ENCODE measurements at places on chromosomes 13 and 19.

DNA sequence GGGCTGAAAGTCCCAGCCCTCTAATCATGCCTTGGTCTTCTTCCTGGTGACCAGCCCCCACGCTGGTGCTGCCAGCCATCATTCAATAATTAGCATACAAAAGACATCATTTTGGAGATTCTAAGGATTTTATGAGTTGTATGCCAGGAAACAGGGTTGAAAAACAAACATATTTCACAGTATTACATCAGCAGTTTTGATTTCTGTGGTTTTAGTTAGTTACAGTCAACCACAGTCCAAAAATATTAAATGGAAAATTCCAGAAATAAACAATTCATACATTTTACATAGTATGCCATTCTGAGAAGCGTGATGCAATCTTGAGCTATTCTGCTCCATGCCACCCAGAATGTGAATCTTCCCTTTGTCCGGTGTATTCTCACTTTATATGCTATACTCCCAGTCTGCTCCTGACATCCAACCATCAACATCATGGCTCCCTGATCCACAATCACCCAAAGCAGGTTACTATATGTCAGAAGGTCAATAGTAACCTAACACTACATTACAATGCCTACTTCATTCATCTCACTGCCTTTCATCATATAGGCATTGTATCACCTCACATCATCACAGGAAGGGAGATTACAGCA lies 49.2 kb downstream of the STOML3 start:
- no peak for DNase-seq

DNA sequence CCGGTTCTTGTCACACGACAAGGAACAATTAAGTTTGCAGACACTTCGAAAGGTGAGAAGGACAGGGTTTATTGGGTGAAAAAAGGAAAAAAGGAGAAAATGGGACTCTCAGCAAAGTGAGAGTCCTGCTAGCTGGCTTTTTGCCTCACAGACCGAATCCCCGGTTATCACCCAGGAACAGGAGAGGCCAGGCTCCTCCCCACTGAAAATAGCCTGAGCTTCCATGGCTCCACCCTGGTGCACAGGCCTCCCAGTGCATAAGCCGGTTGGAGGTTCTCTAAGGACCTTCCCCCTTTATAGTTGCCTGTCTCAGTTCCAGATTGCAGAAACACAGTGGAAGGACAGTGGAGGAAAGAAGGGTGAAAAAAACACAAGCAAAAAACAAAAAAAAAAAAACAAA lies 571.7 kb downstream of the KCTD12 start:
- DNase-seq: no peak

DNA sequence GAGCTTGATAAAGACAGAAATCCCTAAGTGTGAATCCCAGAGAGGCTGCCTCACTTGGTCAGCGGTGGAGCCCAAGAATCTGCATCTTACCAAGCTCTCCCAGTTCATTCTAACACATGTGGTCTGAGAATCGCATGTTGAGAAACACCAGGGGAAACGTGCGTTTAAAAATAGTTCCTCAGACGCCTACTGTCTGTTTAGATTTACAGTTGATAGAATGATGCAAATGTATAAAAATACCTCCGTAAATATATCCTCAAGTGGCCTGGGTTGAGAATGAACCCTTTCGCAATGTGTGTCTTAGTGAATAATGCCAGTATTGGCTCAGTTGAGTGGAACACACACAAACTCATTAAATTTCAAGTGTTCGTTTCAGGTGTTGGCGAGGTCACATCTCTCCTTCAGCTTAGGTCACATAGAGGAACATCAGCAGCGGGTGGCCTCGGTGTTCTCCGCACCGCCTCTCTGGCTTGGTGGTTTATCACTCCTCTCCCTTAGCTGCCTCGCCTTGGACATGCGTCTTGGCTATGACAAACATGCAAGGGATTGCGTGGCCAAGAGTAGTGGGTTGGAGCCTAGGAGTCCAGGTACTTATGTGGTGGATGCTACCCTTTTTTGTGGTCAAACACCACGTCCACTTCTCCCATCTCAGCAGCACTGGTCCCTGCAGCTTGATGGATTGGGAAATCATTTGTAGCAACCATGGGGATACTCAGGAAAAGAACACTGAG lies 117.6 kb upstream of the SPATA13 start:
- no peak for DNase-seq

DNA sequence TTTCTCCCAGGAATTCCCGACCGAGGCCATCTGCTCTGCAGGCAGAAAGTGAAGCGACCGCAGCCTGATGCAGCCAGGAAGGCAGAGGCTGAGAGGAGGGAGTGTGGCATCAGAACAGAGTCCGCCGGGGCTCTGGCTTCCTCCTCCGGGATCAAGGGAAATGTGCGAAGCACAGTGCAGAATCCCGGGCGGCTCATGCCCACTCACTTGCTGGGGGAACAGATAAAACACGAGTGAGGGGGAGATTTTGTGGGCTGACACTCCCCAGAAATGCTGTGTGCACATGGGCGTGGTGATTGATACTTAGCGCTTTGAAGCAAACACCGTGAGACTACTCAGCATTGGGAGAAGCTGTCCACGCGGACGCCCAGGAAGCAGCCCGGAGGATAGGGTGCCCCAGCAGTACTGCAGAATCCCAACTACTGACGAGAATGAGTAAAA lies 75.3 kb upstream of the POMP start:
- DNase-seq: no peak

DNA sequence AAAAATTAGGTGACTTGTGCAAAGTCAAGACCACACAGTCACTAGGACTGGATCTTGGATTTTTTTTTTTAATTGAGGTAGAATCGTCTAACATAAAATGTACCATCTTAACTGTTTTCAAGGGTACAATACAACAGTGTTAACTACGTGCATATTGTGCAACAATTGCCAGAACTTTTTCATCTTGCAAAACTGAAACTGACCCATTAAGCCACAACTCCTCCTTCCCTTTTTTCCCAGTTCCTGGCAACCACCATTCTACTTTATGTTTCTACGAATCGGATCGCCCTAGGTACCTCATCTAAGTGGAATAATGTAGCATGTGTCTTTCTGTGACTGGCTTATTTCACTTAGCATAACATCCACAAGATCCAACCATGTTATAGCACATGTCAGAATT lies 37.5 kb upstream of the POMP start:
- DNase-seq: no peak

GRCh38 chr13:90233933-90234672 lies 1113.4 kb upstream of the MIR17HG start:
- DNase-seq: no peak

- DNase-seq: no peak
Measured at GRCh38 chr13:99265162-99265800, 7.1 kb upstream of the GPR18 start.

DNA sequence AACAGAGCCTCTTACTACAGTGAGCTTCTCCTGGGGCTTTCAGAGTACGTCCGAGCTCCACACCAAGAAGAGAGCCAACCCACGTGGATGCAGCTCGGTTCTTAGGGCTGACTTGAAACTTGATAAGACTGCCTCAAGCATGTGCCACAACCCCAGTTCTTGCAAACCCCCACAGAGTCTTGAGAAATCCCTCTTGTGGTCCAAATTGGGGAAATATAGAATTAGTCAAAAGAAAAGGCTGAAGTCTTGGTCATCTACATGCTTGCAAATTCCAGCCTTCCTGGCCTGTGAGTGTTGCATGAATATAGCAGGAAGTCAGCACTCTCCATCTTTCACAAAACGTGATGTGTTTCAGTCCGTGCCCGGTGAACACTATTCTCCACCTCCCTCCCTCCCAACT lies 95.2 kb downstream of the GGACT start:
- no peak for DNase-seq

GRCh38 chr13:89401264-89401675 lies 1730.1 kb downstream of the SLITRK5 start:
- no peak for DNase-seq

DNA sequence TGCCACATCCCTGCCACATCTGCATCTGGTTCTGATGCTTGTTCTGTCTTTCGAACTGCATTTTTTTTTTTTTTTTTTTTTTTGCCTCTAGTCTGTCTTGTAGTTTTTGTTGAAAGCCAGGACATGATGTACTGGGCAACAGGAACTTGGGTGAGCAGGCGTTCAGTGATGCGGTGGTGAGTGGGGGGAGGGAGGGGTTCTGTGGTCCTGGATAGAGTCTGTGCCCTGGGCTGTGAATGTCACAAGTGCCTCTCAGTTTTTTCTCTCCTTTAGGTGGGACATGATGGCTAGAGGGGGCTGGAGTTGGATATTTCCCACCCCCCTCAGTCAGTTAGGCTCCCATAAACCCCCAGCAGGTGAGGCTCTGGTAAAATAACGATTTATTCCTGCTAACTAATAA lies 3.5 kb downstream of the CEACAM4 start:
- DNase-seq: no peak
